ENCODE measurements at places on chromosomes 1 and 21. TPM values are rescaled to one million over a fixed set of nuclear protein-coding genes. Genes with fewer than 3 reads are reported as not detected.

DNA sequence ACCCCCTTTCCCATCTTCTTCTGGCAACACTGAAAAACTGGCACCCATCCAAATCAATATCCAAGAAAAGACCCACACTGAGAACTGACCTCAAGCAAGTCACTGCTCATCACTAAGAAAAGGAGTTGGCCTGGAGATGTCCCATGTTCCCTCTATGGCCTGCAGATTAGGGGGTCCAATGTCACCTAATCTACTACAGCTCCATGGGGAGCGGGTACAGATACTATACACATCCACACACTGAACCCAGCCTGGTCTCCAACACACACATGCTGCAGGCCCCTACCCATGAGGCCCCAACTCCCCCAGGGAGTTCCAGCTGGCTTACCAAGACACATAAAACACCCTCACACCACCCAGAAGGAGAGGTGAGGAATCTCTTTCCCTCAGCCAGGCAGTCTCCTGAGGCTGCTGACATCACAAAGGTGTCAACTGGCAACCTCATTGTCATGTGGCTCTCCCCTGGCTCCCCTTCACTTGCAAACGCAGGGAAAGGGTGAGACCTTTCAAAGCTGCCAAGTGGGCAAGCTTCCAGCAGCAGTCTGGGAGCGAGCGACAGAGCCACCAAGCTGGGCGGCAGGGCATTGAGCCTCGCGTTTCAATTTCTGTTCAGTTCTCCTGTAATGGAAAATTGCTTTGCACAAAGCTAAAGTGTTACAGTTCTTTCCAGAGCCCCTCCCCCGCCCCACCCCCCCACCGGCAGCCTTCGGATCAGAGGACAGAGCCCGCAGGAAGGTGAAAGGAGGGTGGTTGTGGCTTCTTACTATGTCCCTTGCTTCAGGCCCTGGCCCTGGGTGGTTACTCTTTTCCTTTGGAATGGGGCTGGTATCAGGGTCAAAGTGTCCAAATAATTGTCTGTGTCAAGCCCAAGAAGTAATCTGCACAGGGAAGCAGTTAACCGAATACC, at the start of gene LRRC52:
Gene LRRC52, plus strand, starts transcription at position 469 of the 907 bp plus-strand sequence. Its CDS starts 297 bp downstream, at position 766.
- no peak for DNase-seq

Gene CCDC27
- not detected for total RNA-seq

Gene C4BPA
- not detected for total RNA-seq

Gene TMCC2
- 3.2 TPM for total RNA-seq

- DNase-seq, result no peak
Measured at GRCh38 chr1:205612556-205612955, 19.3 kb downstream of the ELK4 start.

DNA sequence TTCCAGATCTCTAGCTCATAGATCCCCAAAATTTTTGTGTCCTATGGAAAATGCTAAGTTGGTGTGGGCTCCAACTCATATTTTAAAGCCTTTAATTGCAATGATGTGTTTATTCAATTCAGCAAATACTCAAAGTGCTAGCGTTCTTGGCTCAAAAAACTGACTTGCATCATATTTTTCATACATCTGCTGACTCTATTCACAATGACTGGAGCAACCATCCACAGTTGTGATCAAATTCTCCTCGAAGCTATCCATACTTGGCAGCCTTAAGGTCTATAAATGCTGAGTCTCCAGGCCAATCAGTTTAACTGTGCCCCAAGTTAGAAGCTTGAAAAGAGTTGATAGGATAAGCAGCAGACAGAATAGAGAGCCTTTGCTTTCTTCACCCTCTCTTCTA, 2.9 kb upstream of the ATP1A1 start:
- no peak for DNase-seq

- no peak for DNase-seq
Measured at GRCh38 chr1:155000411-155000725, 2.2 kb upstream of the ZBTB7B start.

GRCh38 chr1:7784492-7785071, 491 bp downstream of the PER3 start:
- DNase-seq, result no peak

DNA sequence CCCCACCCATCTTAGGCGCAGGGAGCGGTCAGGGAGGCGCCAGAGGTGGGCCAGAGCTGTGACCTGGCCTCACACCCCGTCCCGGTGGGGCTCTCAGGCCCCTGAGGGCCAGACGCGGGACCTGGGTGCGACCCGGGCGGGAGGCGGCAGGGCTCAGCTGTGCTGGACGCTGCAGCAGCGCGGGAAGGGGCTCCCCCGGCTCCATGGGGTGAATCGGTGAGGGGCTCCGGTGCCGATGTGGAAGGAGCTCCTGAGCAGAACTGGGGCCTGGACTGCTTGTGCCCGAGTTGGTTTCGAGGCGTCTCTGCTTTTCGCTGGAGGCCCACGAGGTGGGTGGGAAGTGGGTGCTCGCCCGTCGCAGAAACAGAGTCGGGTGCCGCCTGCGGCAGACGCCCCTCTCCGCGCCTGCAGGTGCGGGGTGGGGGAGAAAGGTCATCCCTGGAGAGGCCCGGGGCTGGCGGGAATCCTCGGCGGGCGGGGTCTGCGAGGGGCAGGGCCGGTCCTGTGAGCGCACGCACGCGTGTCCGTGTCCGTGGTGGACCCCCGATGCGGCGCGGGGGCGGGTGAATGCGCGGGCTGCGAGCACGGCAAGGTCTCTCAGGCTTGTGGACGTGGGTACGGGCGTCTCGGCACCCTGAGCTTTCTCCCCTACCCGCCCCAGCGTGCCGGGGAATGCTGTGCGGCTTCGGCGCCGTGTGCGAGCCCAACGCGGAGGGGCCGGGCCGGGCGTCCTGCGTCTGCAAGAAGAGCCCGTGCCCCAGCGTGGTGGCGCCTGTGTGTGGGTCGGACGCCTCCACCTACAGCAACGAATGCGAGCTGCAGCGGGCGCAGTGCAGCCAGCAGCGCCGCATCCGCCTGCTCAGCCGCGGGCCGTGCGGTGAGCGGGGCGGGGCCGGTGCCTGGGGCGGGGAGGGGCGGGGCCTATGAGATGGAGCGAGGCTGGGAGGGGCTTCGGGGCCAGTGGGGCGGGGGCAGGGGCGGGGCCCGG, 20.4 kb downstream of the AGRN start:
- DNase-seq, result peak; percentile 89

DNA sequence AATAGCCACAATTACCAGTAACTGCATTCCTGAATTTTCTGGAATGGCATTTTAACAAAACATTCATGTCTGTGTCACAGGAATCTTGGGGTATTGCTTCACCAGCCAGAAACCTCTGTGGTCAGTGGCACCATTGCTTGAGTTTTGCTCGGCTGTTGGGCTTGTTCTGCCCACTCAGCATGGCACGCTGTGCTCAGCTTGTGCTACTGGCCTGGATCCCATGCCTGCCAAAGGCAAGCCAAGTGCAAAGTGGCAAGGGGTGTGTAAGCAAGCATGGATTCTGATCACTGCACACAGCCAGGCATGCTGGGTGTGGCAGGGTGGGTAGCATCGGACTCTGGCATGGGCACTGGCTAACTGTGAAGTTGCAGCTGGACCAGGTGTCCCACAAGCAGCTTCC, 1150.9 kb downstream of the MRPL39 start:
- no peak for DNase-seq

GRCh38 chr1:153348511-153349362, at the start of gene PGLYRP4:
PGLYRP4 (minus strand) TSS chr1:153348841; CDS start chr1:153347932, 909 bp downstream.
- DNase-seq, result no peak

- DNase-seq, result no peak
Measured at GRCh38 chr21:29151931-29152330, 21.5 kb downstream of the MAP3K7CL start.

Gene S100A7
- total RNA-seq, result not detected

GRCh38 chr1:39886757-39887231, 3.5 kb upstream of the TRIT1 start:
- no peak for DNase-seq
